ENCODE measurements at places on chromosomes 1 and 21.

GRCh38 chr1:13513063-13513894 lies 524 bp downstream of the LRRC38 start:
- DNase-seq = no peak

DNA sequence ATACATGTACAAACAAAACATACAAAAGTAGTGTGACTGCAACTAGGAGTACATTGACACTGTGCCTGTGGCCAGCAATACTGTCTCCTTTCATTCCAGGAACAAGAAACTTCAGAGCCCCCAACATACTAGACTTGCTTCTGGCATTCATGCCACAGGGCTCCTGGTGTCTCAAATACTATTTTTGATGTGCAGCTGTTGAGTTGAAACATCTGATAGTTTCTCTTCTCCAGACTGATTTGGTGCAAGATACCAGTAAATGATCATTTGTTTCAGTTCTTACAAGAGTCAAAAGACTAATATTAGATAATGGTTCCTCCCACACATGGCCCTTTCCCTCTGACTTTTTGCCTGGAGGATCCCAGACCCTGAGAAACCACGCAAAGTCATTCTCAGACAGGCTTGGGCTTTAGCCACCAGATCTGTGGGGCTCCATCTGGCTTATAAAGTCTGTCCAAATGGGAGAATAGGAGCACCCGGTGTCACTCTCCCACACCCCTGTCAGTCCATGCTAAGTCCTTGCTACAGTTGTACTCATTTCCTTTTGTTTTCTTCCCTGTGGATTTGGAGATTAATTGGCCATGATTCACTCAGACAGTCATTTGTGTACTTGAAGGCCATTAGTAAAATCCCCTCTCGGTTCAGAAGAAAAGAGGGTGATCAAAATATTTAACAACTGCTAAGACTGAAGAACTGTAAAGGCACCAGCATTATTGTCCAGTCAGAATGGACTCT lies 163.5 kb upstream of the RUNX1 start:
- DNase-seq = no peak

GRCh38 chr1:19495799-19496526 lies 10.6 kb upstream of the CAPZB start:
- DNase-seq = no peak

DNA sequence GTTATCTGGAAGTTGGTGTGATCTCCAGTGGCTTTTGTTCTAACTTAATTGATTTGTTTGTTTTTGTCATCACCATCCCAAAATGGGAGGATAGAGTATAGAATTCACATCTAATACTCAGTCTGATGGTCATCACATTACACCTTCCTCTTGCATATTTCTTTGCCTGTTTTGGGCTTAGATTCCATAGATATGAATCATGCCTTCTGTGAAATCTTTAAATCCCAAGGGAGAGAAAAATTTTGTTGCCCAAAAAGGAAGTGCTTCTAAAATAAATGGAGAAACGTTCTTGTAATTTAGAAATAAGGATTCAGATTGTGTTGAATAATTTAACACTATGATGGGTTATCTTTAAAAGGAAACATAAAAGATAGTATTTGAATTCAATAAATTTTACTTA lies 446.0 kb upstream of the LRRC7 start:
- no peak for DNase-seq

DNA sequence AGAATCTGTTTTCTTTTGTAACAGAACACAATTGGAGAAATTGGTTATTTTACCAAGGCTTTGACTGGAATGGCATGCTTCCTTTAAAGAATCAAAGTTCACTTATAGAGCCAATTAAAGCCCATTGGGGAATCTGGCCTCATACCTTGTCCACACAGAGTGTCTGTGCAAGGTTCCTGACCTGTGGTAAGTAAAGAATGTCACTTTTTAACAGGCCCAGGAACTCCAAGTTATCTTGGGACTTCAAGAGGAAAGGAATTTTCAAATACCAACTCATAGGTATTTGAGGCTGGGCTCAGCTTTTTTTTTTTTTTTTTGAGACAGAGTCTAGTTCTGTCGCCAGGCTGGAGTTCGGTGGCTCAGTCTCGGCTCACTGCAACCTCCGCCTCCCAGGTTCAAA lies 2.3 kb upstream of the CATSPERE start:
- no peak for DNase-seq

DNA sequence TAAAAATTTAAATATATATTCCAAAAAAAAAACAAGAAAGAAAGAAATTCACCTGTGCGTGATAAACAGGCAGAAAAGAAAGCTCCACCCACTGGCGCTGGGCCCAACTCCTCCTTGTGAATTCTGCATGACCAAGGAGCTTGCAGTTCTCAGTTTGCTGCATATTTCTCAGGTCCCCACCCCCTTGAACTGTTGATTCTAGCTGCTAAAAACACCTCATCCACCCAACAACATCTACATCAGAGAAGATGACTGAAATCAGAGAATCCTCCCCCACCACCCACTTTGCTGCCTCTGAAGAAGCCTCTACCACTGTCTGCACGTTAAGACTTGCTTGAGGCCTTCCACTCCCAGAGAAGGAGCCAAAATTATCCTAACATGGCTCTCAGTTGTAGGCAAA lies 104.8 kb downstream of the RGS2 start:
- DNase-seq = no peak

GRCh38 chr1:25481625-25482024 lies 50.9 kb downstream of the MACO1 start:
- no peak for DNase-seq

DNA sequence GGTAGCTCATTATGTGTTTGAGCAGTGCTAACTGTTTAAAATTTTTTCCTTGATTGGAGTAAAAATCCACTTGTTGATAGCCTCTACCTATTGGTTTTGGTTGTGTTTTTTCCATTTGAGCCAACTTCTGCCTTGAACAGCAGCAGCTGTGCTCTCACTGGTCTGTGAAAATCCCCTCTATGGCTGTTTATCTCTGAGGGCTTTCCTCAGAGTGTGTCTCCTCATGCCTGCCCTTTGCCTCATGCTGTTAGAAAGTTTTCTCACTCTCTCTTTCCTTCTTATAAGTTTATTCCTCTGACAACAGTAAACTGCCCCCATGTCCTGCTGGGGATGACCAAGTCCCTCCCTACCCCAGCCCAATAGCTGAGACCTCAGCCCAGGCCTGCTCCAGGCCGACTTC lies 14.1 kb downstream of the REG4 start:
- DNase-seq = no peak

GRCh38 chr1:19384113-19384512 lies 72.0 kb downstream of the SLC66A1 start:
- peak; percentile 63 for DNase-seq

DNA sequence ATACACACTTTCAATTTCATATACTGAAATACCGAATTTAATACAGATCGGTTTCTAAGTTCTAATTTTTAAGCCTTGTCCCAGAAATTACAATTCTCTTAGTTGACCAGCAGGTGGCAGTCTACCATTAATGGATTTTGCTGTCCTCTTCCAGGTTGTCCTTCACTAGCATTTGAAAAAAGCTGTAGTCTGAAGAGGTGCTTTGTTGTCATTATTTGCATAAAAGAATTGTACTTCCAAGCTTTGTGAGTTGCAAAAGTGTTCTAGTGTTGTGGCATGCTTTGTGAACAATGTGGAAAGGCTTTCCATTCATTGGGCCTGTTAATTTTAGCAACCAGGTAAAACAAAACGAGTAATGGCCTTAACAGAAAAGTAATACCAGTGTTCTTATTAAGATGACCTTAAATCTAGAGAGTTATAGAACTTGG lies 193.6 kb downstream of the RPS6KC1 start:
- DNase-seq = peak; percentile 45

GRCh38 chr1:44515416-44515815 lies 110.4 kb downstream of the RNF220 start:
- DNase-seq = no peak

- no peak for DNase-seq
Observed at GRCh38 chr1:199246716-199247115, 607.9 kb downstream of the PTPRC start.

DNA sequence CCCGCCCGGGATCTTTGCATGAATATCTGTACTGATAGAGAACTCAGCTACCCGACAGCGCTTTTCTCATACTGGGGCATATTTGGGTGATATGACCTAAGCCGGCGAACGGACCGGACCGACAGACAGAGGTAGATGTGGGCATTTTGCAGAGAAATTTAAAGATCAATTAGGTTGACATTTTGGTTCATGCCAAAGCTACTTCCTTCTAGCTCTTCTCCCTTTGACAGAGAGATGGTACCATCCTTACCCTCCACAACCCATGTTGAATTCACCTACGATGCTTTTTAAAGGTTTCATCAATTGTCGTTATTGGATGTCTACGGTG lies 459 bp downstream of the ARV1 start:
- no peak for DNase-seq

GRCh38 chr1:101971304-101971703 lies 25.4 kb downstream of the OLFM3 start:
- DNase-seq = no peak

DNA sequence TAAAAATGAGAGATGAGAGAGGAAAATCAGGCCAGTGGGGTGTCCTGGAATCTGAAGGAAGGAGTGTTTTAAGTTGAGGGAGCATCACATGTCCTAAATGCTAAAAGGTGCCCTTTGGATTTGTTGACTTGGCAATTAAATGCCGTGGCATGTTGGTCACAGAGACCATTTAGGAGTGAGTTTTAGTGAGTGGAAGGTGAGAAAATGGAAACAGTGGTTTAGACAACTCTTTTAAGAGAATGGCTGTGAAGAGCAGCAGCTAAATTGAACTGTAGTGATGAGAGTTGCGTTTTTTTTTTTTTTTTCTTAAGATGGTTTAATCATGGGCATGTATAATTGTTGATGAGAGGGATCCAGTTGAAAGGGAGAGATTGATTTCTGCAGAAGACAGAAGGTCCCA lies 95.0 kb downstream of the S1PR1 start:
- no peak for DNase-seq

DNA sequence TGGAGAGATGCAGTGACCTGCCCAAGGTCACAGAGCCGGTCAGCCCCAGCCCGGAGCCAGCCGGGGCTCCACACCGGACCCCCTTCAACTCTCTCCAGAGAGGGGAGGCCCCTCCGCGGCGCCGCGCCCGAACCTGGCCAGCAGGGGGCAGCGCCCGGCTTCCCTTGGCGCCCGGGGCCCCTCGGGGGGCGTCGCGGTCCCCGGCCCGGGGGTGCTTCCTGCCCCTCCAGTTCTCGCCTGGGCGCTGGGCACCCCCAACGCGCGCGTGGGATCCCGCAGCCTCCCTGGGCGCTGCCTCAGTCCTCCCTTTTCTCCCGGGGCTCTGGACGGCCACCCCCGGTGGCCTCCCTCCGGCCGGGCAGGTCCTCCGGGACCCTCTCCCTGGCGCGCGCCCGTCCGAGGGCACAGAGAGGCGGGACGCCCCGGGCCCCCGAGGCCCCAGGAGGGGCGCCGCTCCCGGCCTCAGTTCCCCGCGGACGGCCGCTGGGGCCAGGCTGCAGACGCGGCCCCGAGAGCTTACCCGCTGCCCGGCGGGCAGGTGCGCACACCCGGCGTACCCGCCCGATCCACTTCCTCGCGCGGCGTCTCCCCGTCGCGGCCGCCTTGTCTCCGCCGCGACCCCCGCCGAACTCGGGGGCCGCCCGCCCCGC lies 406 bp downstream of the HTR1D start:
- peak; percentile 18 for DNase-seq

DNA sequence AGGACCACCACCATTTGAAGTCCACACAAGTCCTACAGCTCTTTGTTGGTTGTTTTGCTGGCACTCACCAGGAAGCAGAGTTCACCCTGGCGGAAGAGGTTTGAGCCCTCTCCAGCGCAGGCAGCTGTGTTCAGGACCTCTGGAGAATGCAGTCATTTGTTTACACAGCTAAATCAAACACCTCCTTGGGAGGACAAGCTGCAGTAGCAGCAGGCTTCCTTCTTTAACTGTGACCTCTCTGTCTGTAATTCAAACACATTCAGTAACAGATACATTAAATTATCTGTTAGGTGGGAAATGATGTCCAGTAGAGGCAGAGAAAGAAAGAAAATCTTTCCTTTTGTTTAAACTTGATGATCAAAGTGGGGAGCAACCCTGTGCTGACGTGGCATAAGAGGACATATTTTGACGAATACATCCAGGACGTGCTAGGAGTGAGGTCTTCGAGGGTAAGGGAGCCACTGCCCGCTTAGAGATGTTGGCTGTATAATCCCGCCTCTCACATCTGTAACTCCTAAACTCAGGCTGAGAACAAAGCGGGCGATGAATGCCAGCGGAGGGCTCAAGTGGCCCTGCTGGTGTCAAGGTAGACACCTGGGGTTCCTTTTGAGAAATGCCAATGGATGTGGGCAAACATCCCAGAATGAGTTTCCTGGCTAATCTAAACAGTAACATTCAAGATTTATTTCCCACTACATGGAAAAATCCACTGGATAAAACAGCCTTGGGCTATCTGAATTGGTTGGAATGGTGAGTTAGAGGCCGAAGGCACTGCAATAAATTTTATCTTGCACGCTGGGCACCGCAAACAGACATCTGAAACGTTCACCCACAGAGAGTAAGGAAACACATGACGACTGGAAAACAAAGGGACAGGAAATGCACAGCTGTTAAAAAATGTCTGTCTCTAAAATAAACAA lies 51.7 kb downstream of the ABCA4 start:
- peak; percentile 71 for DNase-seq

GRCh38 chr1:31977385-31978131 lies 36.1 kb upstream of the KHDRBS1 start:
- DNase-seq = no peak

DNA sequence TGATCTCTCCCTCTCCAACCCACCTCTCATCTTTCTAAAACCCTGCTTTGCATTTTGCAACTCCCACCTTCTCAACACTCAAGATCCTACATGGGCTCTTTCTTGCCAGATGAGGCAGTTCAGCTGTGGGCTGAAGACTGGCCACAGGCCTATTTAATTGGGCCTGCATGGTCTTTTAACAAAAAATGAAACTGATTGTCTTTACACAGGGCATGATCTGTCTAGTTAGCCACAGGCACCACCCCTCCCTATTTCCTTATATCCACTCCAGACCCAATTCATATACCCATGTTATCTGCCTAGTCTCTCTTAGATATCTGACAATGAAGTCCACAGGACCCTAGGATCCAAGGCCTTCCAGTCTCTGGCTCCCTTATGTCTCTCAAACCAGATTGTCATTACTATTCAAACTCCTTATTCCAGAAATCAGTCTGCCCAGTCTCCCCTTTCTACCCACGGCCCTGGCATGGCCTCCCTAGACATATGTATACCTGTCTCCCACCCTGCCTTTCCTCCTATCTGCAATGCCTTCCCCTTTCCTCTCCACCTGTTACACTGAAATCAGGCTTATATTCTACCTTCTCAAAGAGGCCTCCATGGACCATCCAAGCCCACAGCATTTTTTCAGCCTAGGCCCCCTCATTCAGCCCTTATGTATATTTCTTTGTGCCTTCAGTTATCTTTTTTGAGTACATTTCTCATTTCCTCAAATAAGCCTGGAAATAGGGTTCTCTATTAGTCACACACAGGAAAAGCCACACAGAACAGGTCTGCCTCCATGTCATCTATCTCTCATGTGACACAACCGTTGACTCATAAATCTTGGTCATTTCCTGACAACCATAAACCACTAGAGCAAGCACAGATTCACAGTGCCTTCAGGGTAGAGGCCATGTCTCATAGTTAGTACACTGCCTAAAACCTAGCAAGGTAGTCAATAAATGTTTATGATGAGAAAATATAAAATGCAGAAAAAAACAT lies 39.0 kb downstream of the LPAR3 start:
- no peak for DNase-seq

Data from NCI-H345 (cell line).